Effector memory CD4-positive, alpha-beta T cell (primary cell): ENCODE measurements at places on chromosomes 1 and 21.

DNA sequence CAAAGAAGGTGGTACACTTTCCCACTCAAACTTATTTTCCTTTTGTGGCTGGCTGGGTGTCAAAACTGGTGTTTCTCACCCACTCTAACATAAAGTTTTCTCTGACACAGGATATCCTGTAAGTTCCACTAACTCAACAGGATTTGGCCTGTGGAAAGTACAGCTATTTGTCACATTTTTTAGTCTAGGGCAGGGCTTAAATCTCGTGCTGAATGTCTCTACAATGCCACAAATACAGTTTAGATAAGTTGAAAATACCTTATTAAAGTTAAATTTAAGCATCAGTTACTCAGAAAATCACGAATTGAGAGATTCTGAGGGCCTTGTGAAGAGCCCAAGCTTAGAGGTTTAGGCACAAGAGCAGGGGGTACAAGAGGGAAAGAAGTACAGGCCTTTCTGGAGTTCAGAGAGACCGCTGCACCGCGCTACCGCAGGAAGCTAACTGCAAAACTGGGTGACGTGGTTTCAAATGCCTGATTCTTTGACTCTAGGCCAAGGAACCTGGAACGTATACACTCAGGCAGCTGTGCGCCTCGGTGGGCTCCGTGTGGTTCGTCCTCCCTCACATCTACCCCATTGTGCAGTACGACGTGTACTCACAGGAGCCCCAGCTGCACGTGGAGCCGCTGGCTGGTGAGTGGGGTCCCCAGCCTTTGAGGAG lies 23.4 kb upstream of the PWP2 start:
- peak overlapping the region; percentile 18 for H3K4me3 ChIP-seq
- DNase-seq = peak; percentile 42
- H3K4me1 ChIP-seq = peaks cover 73% of the 10 kb centered on the region
- H3K36me3 ChIP-seq = peaks cover 43% of the 10 kb centered on the region
- peak overlapping the region; percentile 75 for H3K27ac ChIP-seq

DNA sequence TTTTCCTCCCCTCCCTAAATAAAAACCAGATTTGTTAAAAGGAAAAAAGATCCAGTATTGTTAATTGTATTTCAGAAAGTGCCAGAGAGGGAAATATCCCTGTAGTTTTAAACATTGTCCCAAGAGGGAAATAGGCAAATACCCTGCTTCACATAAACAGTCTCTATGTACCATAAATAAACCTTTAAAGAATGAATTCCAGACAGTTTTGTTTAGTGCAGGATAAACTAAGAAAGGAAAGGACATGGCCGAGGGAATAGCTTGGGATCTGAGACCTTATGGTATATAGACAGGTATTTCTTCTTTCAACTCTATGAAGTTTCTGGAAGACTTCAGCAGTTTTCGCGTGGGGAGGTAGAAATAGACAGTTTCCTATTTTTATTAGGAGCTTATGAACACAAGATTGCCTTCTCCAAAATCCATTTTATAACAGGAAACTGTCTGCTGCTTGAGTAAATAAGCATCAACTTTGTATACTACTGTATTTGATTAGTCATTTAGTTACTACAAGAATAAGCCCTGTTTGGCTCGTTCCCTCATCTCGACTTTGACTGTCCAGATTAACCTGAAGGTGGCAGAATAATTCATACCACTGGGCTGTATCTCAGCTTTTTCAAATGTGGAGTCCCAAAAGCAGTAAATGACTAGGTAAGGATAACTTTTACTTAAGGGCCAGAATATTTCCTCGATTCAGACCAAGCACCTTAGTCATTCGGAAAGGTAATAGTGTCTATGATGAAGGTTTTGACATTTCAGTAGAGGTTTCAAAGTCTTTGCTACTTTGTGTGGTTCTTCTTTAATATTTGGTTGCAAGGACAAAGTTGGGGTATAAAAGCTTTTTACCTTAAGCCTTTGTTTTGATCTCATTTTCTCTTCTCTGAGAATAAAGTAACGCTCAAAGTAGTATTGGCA lies 177.5 kb downstream of the VPS13D start:
- no peaks in the 10 kb centered on the region for H3K4me1 ChIP-seq
- no peak for DNase-seq
- no peaks in the 10 kb centered on the region for H3K27me3 ChIP-seq
- no peak overlapping the region for H3K4me3 ChIP-seq
- H3K27ac ChIP-seq = no peak overlapping the region
- H3K36me3 ChIP-seq = peaks cover 36% of the 10 kb centered on the region

- H3K36me3 ChIP-seq = no peaks in the 10 kb centered on the region
- H3K4me1 ChIP-seq = peaks cover 35% of the 10 kb centered on the region
- peak overlapping the region; percentile 95 for H3K4me3 ChIP-seq
- DNase-seq = no peak
- H3K27ac ChIP-seq = peak overlapping the region; percentile 98
These were observed 1.3 kb downstream of the DYRK1A start for GRCh38 chr21:37367703-37368540.

GRCh38 chr1:226069811-226070489 lies 7.4 kb downstream of the H3-3A start:
- no peak for DNase-seq
- H3K27ac ChIP-seq = no peak overlapping the region
- H3K4me1 ChIP-seq = peaks cover 44% of the 10 kb centered on the region
- no peak overlapping the region for H3K4me3 ChIP-seq
- no peaks in the 10 kb centered on the region for H3K27me3 ChIP-seq

DNA sequence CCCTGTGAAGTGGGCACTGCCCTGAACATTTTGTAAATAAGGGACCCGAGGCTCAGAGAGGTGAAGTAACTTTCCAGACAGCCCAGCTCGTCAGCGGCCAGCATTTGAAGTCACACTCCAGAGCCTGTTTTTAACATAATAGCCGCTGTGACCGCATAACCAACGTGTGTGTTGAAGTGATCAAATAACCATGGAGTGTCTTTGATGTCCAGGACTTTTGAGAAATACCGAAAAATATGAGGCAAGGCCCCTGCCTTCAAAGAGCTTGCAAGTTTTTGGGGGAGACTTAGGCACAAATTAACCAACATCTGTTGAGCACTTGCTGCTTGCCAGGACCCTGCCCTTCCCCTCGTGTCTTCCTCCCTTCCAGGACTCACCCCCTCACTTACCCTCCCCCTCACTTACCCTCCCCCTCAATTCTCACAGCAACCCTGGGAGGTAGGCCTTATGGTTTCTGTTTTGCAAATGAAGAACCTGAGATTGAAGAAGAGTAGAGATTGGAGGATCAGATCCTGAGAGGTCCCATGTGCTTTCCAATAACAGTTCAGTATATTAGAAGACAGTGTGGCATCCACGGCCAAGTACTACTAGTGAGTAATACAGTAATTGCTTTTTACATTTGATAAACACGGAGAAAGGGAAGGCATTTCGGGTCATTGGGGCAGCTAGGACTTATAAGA lies 1.3 kb upstream of the SLC16A1 start:
- peak overlapping the region; percentile 89 for H3K27ac ChIP-seq
- H3K27me3 ChIP-seq = no peaks in the 10 kb centered on the region
- H3K4me3 ChIP-seq = peak overlapping the region; percentile 95

- H3K36me3 ChIP-seq = no peaks in the 10 kb centered on the region
- DNase-seq = no peak
- H3K27me3 ChIP-seq = no peaks in the 10 kb centered on the region
- no peak overlapping the region for H3K27ac ChIP-seq
These were observed 58.6 kb upstream of the TNR start for GRCh38 chr1:175801979-175802378.

DNA sequence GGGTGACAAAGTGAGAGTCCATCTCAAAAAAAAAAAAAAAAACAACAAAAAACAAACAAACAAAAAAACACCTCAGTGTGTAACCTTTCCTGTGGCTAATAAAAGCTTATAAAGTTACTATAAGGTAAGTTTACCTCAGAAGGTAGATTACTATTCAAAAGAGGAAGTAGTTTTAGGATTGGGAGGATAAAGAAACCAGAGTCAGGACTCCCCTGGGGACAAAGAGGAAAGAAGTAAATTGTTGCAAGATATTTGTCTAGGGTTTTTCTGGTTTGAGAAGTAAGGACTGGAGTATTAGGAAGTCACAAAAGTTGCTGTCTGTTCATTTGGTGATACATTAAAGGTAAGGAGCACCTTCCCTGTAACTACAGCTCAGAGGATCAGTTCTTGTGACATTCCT lies 23.8 kb upstream of the CENPF start:
- H3K36me3 ChIP-seq = no peaks in the 10 kb centered on the region
- DNase-seq = no peak
- H3K4me3 ChIP-seq = no peak overlapping the region
- H3K4me1 ChIP-seq = no peaks in the 10 kb centered on the region
- no peak overlapping the region for H3K27ac ChIP-seq

GRCh38 chr1:61741711-61742619 lies at the start of gene PATJ:
Gene PATJ, plus strand, starts transcription at chr1:61742480. Its CDS starts 20,413 bp downstream, at chr1:61762893.
- H3K4me3 ChIP-seq = peak within 1 kb of the TSS; percentile 70
- peak; percentile 65 for DNase-seq
- H3K27ac ChIP-seq = peak within 1 kb of the TSS; percentile 75
- H3K4me1 ChIP-seq = peaks cover 4% of the 10 kb centered on the region
- no peaks in the 10 kb centered on the region for H3K36me3 ChIP-seq

DNA sequence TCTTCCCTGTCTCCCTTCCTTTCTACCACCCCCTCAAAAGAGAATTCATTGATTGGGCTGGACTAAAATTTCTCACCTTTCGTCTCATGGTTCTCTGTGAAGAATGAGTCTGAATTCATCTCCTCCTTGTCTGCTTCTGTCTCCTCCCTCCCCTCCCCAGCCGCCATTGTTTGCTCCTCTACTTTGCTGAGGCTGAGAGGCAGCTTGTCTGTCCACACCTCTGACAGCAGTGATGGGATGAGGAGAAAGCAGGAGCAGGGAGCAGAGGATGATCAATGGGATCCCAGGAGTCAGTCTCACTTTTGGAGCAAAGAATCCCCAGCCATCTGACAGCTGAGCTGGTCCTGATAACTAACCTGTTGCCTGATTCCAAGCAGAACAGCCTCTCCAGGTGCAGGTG lies 2.5 kb downstream of the ILDR2 start:
- H3K27ac ChIP-seq = no peak overlapping the region
- H3K27me3 ChIP-seq = peaks cover 2% of the 10 kb centered on the region
- H3K4me1 ChIP-seq = peaks cover 5% of the 10 kb centered on the region
- no peaks in the 10 kb centered on the region for H3K36me3 ChIP-seq

- peak; percentile 0 for DNase-seq
- H3K27me3 ChIP-seq = peaks cover 8% of the 10 kb centered on the region
- H3K4me1 ChIP-seq = no peaks in the 10 kb centered on the region
- peak overlapping the region; percentile 65 for H3K27ac ChIP-seq
These were observed 863 bp downstream of the FH start for GRCh38 chr1:241518476-241519307.

- H3K27ac ChIP-seq = no peak overlapping the region
- no peaks in the 10 kb centered on the region for H3K4me1 ChIP-seq
- no peaks in the 10 kb centered on the region for H3K27me3 ChIP-seq
These were observed 167.3 kb upstream of the ZNF644 start for GRCh38 chr1:91189096-91189495.

- H3K27ac ChIP-seq = no peak overlapping the region
- no peaks in the 10 kb centered on the region for H3K27me3 ChIP-seq
- no peak for DNase-seq
- no peaks in the 10 kb centered on the region for H3K36me3 ChIP-seq
These were observed 22.9 kb downstream of the MEGF6 start for GRCh38 chr1:3588395-3588794.

- H3K4me1 ChIP-seq = peaks cover 34% of the 10 kb centered on the region
- H3K4me3 ChIP-seq = no peak overlapping the region
- peak overlapping the region; percentile 43 for H3K27ac ChIP-seq
- H3K27me3 ChIP-seq = no peaks in the 10 kb centered on the region
- peaks cover 22% of the 10 kb centered on the region for H3K36me3 ChIP-seq
These were observed 21.6 kb upstream of the SLAMF6 start for GRCh38 chr1:160544647-160545046.

GRCh38 chr21:38879912-38880576 lies 74.3 kb downstream of the ETS2 start:
- DNase-seq = no peak
- no peak overlapping the region for H3K4me3 ChIP-seq
- H3K36me3 ChIP-seq = no peaks in the 10 kb centered on the region
- H3K27me3 ChIP-seq = no peaks in the 10 kb centered on the region
- no peak overlapping the region for H3K27ac ChIP-seq

GRCh38 chr1:224274970-224275626 lies 54.9 kb downstream of the NVL start:
- H3K27me3 ChIP-seq = no peaks in the 10 kb centered on the region
- H3K4me3 ChIP-seq = no peak overlapping the region
- no peaks in the 10 kb centered on the region for H3K4me1 ChIP-seq
- no peak for DNase-seq
- H3K27ac ChIP-seq = no peak overlapping the region

DNA sequence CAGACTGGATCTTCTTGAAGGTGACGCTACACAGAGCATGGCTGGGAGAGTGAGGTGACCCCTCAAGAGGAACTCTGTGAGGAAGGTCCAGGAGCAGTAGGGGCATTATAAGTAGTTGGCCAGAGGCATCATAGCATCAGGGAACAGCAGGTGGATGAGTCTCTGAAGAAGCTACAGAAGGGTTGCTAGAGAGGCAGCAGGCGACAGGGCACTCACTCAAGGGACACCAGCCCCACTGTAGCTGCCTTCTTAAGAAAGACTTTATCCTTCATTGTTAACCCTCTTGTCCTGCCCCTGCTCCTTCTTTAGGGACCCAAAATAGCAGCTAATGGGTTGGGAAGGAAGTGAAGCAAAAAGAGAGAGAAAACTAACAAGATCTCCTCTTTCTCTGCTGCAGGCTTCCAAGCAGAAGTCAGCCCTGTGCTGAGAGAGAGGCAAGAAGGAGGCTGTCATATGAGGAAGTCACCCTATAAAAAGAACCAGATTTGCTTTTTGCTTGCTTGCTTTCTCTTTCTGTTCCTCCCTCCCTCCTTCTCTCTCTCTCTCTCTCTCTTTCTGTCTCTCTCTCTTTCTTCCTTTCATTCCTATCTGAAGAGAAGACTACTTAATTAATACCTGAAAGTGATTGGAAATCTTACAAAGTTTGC lies 7.7 kb upstream of the CD5L start:
- no peak overlapping the region for H3K4me3 ChIP-seq
- no peak for DNase-seq
- H3K36me3 ChIP-seq = no peaks in the 10 kb centered on the region
- no peaks in the 10 kb centered on the region for H3K27me3 ChIP-seq
- H3K4me1 ChIP-seq = no peaks in the 10 kb centered on the region
